Mammary epithelial cell (primary cell): ENCODE measurements at places on chromosomes 11 and 22. TPM values are rescaled to one million over a fixed set of nuclear protein-coding genes. Genes with fewer than 3 reads are reported as not detected.

MFRP gene
- not detected in 2 replicates for total RNA-seq

CHRNA10 gene
- 1.2 and 2.1 TPM in 2 replicates for total RNA-seq

GP1BB gene
- 1.5 TPM for total RNA-seq

C11orf16 gene
- total RNA-seq, result not detected

RAB36 gene
- total RNA-seq, result 3.2 and 8.6 TPM in 2 replicates

GAL gene
- 1.1 and 1.8 TPM in 2 replicates for total RNA-seq

TM7SF2 gene
- total RNA-seq, result 6.1 and 10.1 TPM in 2 replicates

C11orf87 gene
- total RNA-seq, result not detected in 2 replicates

MAPK8IP2 gene
- 2.5 TPM for total RNA-seq

MPPED2 gene
- 0.17 TPM for total RNA-seq

PDGFD gene
- total RNA-seq, result 0.11 and 0.19 TPM in 2 replicates

APOA5 gene
- total RNA-seq, result not detected in 2 replicates

EFCAB6 gene
- total RNA-seq, result 0.59 and 0.64 TPM in 2 replicates

MMP10 gene
- total RNA-seq, result 2.5 TPM

SLC16A8 gene
- total RNA-seq, result not detected

HEPN1 gene
- not detected in 2 replicates for total RNA-seq

SCGB2A2 gene
- total RNA-seq, result not detected

RBMXL2 gene
- not detected for total RNA-seq

RIN1 gene
- 28.5 TPM for total RNA-seq

OVOL1 gene
- 2.7 TPM for total RNA-seq

TAF1D gene
- 167 and 178 TPM in 2 replicates for total RNA-seq
